ENCODE measurements at places on chromosomes 6 and 20.

GRCh38 chr6:30325150-30325872 lies 1.4 kb upstream of the TRIM39 start:
- no peak for DNase-seq

DNA sequence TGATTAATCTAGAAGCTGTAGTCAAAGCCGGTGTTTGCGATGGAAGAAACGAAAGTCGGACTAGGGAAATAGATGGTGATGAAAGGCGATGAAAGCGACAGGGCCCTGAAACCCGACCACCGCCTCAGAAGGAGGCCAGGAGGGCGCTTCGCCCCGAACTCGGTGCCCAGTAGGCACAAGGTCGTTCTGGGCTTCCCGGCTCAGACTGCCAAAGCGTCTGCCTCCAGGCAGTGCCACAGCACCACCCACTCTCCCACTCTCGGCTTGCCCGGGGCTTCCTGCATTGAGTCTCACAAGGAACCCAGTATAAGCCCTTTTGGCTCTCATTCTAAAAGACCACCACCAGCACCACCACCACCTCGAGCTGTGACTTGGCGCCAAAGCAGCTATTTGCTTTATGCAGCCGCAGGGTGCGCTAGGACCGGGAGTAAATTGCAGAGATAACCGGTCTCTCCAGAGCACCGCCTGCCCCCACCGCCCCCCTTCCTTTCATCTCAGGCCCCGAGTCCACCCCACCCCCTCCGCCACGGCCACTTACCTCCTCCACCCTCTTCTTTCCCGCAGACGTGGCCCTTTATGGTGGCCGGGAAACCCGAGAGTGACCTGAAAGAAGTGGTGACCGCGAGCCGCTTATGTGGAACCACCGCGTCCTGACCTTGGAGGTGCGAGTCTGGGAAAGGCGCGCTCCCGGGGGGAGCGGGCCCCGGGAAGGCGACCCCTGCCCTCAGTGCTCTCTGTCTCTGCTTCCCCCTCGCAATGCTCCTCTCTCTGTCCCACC lies 2.4 kb downstream of the TCF21 start:
- no peak for DNase-seq

DNA sequence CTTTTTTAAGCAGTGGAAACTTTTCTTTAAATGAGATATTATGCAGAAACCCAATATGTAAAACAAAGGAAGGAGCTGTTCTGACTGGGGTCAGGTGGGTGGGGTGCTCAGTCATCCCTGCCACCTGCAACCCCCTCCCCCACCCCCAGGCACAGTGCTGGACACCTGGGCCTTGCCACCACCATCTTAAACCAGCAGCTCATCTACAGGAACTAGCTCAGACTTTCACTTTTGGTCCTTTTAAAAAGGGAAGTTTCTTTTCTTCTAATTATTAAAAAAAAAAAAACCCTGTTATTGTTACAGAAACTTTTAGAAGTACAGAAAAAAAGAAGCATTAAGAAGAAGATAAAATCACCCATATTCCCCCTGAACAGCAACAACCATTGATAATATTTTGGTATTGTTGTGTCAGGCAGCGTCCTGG lies 37.1 kb downstream of the PPP1R16B start:
- no peak for DNase-seq

- DNase-seq = no peak
Measured at GRCh38 chr6:163536770-163537169, 122.3 kb downstream of the QKI start.

DNA sequence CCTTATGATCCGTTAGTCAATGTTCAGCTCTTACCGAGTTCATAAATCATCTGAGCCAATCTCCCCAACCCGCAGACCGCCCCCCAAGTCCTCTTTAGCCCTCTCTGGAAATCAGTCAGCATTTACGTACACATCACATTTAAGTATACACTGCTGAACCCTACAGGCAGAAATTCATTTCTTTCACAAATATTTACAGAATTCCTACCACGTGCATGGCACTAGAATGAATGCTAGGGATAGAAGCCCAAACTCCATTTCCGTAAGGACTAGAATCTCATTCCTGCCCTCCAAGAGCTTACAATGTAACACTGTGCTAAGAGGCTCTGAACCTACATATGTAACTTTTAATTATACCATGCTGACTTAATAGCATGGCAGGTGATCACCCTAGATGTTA lies 1.8 kb downstream of the OSER1 start:
- no peak for DNase-seq

GRCh38 chr6:20969551-20969950 lies 435.3 kb downstream of the CDKAL1 start:
- DNase-seq = no peak

DNA sequence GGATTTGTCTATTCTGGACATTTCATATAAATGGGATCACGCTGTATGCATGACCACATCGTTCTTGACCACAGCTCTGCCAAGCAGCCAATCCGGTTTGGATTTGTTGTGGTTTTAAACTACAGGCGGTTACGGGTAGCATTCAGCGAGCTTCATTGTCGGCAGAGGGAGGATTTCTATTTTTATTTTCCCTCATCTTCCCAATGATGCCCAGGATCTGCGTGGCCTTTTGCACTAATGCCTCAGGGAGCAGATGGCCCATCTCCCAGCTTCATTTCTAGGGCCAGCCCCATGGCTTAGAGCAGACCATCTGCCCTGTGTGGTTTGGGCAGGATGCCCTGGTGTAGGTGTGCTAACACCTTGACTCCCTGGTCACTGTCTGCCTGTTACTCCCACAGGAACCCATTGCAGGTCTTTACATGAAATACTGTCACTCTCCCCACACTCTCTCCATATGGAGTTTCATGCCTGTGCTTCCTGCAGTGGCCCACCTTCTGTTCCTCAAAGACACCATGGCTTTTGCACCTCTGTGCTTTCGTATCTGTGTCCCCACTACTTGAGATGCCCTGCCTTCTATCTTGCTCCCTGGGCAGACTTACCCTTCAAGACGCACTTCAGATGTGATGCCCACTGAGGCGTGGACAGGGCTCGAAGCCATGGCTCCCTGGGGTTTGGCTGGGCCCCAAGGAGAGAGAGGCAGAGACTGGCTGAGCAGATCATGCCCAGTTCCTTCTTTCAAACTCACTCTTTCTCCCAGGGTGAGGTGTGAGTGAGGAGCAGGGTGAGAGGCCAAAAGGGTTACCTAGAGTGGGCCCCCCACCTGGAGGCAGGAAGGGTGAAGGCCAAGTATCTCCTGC lies 26.0 kb downstream of the SDCBP2 start:
- no peak for DNase-seq

GRCh38 chr6:148947621-148948444 lies 201.0 kb downstream of the UST start:
- DNase-seq = peak; percentile 81

GRCh38 chr20:13042458-13042794 lies 33.7 kb downstream of the SPTLC3 start:
- no peak for DNase-seq

GRCh38 chr6:36075656-36076055 lies 48.0 kb downstream of the MAPK14 start:
- DNase-seq = no peak

GRCh38 chr6:114523508-114523907 lies 180.7 kb upstream of the HS3ST5 start:
- no peak for DNase-seq

- peak; percentile 31 for DNase-seq
Measured at GRCh38 chr20:24754691-24755090, 194.4 kb upstream of the CST7 start.

- DNase-seq = no peak
Measured at GRCh38 chr20:58267389-58268215, 39.1 kb upstream of the ANKRD60 start.

- no peak for DNase-seq
Measured at GRCh38 chr20:31568773-31569162, 36.3 kb upstream of the ID1 start.

DNA sequence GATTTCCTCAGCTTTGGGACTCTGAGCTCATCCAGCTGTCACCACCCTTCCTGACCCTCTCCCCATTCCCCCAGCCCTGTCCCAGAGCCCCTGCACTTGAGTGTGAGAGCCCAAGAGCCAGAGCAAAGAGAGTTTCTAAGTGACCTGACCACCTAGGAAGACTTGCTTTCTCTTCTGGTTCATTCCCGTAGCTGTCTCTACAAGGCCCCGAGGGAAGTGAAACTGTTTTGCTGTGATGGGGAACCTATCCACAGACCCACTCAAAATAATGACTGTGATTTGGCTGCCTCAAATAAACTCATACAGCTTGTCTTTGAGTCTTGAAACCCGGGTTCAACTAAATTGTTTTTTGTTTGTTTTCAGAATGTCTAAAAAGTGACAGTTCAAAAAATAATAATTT lies 74.6 kb upstream of the XRN2 start:
- no peak for DNase-seq

DNA sequence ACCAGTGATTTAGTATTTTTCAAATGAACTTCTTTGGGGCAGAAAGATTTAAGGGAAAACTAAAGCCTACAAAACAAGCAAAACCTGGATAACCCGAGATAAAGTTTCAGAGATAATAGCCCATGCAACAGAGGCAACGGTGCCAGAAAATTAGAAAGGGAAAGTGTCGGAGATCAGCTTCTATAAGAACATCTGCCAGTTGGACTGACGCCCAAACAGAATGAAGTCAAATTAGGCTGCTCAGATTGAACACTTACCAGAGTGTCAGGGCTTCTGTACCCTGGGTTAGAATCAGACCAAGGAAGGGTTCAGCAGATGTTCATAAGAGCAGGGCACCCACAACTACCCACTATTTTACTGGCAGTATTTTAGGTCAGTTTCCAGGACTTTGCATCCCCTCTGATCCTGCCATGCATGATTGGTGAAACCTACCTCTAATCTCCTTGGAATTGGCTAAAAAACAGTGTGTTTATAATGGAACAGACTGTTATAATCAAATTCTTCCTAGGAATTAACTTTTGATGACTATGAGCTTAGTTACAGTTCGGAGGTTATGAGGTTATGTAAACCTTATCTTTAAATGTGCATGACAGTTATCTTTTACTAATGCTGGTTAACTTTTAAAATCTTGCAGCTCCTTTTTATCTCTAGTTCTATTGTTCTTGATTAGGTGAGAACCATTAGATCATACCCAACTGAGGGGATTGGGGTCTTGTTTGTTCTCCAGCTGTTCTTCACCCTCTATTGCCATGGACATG lies 13.1 kb downstream of the BMP2 start:
- no peak for DNase-seq

GRCh38 chr20:48738399-48739304 lies 89.1 kb downstream of the PREX1 start:
- no peak for DNase-seq

DNA sequence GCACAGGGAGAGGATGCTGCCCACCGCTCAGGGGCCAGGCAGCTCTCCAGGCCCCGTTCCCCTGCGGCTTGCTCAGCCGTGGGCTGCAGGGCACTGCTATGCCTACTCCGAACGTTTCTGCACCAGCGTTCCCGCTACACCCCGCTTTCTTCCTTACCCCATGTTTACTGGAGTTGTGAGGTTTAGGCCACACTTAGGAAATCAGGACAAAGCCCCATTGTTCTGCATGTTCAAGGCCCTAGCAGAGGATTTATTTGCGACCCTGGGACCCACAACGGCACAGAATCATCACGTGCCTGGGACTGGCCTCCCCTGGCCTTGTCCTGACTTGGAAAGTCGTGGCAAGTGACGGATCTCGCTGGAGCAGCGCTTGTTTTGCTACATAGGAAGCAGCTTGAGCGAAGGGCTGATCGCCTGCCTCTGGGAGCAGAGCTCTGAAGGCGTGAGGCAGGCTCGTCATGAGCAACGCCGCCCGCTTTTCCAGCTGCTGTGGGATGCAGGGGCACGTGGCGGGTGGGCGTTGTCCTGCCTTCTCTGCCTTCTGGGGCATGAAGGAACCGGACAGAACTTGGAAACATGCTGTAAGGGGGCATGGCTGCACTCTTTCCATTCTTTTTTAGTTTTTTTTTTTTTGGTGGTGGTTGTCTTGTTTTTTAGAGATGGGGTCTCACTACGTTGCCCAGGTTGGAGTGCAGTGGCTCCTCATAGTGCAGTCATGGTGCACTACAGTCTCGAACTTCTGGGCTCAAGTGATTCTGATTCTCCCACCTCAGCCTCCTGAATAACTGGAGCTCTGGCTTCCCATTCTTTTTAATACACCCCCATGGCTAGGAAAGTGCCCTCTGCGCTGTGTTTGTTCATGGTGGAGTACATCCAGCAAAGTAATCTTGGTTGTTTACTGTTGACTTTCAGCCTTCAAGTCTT lies 14.6 kb upstream of the TMEM181 start:
- no peak for DNase-seq

DNA sequence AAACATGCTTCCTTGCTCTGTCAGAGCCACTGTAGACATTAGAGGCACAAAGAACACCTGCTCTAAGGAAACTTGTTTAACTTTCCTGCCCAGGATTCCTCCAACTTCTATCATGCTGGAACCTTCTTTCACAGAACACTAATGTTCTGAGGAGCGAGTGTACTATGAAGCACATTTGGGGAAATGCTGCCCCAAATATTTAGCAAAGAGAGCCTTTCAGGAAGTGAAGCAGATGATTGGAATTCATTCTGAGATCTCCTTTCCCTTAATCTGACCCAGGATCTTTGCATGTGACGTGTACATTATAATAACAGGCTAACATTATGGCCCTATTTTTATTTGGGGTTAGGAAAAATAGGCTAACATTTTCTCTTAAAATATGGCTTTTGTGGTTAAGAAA lies 21.0 kb upstream of the FYN start:
- DNase-seq = no peak

- peak; percentile 87 for DNase-seq
Measured at GRCh38 chr6:35048631-35049083, 92.5 kb downstream of the TCP11 start.

GRCh38 chr6:293193-294174 lies 1.2 kb downstream of the DUSP22 start:
- peak; percentile 81 for DNase-seq

GRCh38 chr20:7693761-7694160 lies 246.5 kb downstream of the HAO1 start:
- no peak for DNase-seq

DNA sequence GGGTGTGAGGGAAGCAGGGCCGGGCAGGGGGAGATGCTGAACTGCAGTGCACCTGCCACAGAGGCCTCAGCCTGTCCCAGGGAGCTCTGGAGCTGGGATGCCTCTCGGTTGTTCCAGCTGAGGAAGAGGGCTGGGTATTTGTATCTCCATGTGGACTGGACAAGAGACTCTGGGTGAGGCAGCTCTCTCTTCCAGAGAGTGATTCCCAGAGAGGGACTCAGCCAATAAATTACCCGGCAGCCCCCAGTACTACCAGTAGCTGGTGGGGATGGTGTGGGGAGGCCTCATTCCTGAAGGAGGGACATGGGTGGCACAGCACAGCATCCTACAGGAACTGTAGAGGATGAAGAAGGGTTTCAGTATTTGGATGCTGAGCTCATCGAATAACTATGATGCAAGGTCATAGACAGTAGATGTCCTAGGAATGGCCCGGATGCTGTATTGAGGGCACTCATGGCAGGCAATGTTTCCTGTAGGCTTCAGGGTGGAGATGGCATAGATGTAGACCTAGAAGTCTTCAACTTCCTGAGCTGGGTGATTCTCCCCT lies 1.4 kb downstream of the FGD2 start:
- no peak for DNase-seq

DNA sequence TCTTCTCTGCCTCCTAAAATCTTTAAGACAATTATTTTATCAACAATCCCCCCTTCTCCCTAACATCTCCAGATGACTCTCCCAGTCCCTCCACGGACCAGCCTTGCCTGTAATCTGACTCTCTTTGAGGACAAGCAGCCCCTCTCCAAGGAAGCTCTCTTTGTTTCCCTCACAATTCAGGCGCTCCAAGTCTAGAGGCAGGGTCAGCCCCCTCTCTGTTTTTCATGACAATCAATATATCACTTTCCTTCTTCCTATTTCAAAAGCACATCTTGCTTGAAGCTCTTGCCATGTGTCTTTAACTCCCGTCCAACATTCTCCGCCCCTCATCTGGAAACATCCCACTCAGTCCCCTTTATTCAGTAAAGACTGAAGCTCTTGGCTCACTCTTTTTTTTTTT lies 393.4 kb upstream of the SULF2 start:
- no peak for DNase-seq

Measured in globus pallidus (tissue), 1 donor.